MG63 (cell line): ENCODE measurements at places on chromosomes 11 and 22. TPM values are rescaled to one million over a fixed set of nuclear protein-coding genes. Genes with fewer than 3 reads are reported as not detected.

Gene RFPL2
- total RNA-seq: not detected in 2 replicates

Gene WNT11
- not detected in 2 replicates for total RNA-seq

Gene CDKN1C
- 0.56 TPM in 1 of 2 replicates, not detected in the other for total RNA-seq

Gene PLEKHA7
- not detected in 2 replicates for total RNA-seq

Gene MOGAT2
- total RNA-seq: not detected in 2 replicates

Gene PHOX2A
- total RNA-seq: not detected in 2 replicates

Gene CCDC134
- total RNA-seq: 2.7 and 14.0 TPM in 2 replicates

Gene IGSF22
- total RNA-seq: not detected in 2 replicates

Gene ATL3
- total RNA-seq: 92.4 and 93.6 TPM in 2 replicates

Gene GALNT18
- total RNA-seq: 12.9 and 25.3 TPM in 2 replicates

Gene BBOX1
- total RNA-seq: not detected in 2 replicates

Gene UBQLN3
- total RNA-seq: not detected in 2 replicates

Gene PLAAT5
- not detected in 2 replicates for total RNA-seq

Gene EEF1G
- total RNA-seq: 2,571 and 3,577 TPM in 2 replicates

Gene CCDC89
- not detected in 2 replicates for total RNA-seq

Gene CCDC87
- not detected in 2 replicates for total RNA-seq

Gene PDGFD
- total RNA-seq: 0.95 and 4.6 TPM in 2 replicates

Gene PDXP
- total RNA-seq: 18.0 and 24.2 TPM in 2 replicates

Gene OR5A1
- not detected in 2 replicates for total RNA-seq

Gene FBLN1
- total RNA-seq: 42.9 and 91.9 TPM in 2 replicates

Gene DCHS1
- 4.3 and 5.4 TPM in 2 replicates for total RNA-seq

Gene SMTNL1
- not detected in 2 replicates for total RNA-seq

Gene APOL5
- not detected in 2 replicates for total RNA-seq

Gene UVRAG
- total RNA-seq: 6.9 and 14.5 TPM in 2 replicates

Gene GLYAT
- total RNA-seq: not detected in 2 replicates

Gene C22orf42
- not detected in 2 replicates for total RNA-seq

Gene MAJIN
- not detected in 2 replicates for total RNA-seq

Gene LRRC32
- not detected in 2 replicates for total RNA-seq

Gene KDM4D
- total RNA-seq: 0.89 and 0.91 TPM in 2 replicates

Gene PDGFB
- total RNA-seq: 0.13 and 0.57 TPM in 2 replicates

Gene CHRM4
- not detected in 2 replicates for total RNA-seq

Gene SLC22A6
- not detected in 2 replicates for total RNA-seq

Gene SMIM35
- total RNA-seq: not detected in 2 replicates

Gene PLXNB2
- total RNA-seq: 65.6 and 80.7 TPM in 2 replicates

Gene TMA7B
- not detected in 2 replicates for total RNA-seq

Gene SLC22A25
- not detected in 2 replicates for total RNA-seq

Gene MUC6
- not detected in 2 replicates for total RNA-seq

Gene PRG3
- total RNA-seq: not detected in 2 replicates

Gene APOA5
- not detected in 2 replicates for total RNA-seq

Gene RIBC2
- total RNA-seq: 0.56 TPM in 1 of 2 replicates, not detected in the other

Gene SLC22A9
- total RNA-seq: not detected in 2 replicates

Gene GP1BB
- total RNA-seq: 3.5 and 15.9 TPM in 2 replicates

Gene TMEM25
- total RNA-seq: 0.89 TPM in 1 of 2 replicates, not detected in the other

Gene NRXN2
- total RNA-seq: 4.2 and 12.7 TPM in 2 replicates

Gene APOA1
- total RNA-seq: not detected in 2 replicates

Gene NDUFS3
- total RNA-seq: 109 and 118 TPM in 2 replicates

Gene RBM4
- total RNA-seq: 136 and 213 TPM in 2 replicates

Gene GRM5
- not detected in 2 replicates for total RNA-seq

Gene CRYBB2
- not detected in 2 replicates for total RNA-seq

Gene OSBP2
- 2.4 and 9.3 TPM in 2 replicates for total RNA-seq

Gene SART1
- 38.2 and 45.4 TPM in 2 replicates for total RNA-seq

Gene F2
- 0.46 TPM in 1 of 2 replicates, not detected in the other for total RNA-seq

Gene INPP5J
- not detected in 2 replicates for total RNA-seq

Gene EFEMP2
- total RNA-seq: 29.0 and 43.2 TPM in 2 replicates

Gene USP35
- 3.9 and 4.5 TPM in 2 replicates for total RNA-seq

Gene TRIM48
- not detected in 2 replicates for total RNA-seq

Gene IGLL5
- not detected in 2 replicates for total RNA-seq

Gene NXPE4
- total RNA-seq: not detected in 2 replicates
